Activated CD8-positive, alpha-beta memory T cell treated with anti-CD3 and anti-CD28 coated beads for 1 hour (primary cell): ENCODE measurements at places on chromosomes 1 and 21.

DNA sequence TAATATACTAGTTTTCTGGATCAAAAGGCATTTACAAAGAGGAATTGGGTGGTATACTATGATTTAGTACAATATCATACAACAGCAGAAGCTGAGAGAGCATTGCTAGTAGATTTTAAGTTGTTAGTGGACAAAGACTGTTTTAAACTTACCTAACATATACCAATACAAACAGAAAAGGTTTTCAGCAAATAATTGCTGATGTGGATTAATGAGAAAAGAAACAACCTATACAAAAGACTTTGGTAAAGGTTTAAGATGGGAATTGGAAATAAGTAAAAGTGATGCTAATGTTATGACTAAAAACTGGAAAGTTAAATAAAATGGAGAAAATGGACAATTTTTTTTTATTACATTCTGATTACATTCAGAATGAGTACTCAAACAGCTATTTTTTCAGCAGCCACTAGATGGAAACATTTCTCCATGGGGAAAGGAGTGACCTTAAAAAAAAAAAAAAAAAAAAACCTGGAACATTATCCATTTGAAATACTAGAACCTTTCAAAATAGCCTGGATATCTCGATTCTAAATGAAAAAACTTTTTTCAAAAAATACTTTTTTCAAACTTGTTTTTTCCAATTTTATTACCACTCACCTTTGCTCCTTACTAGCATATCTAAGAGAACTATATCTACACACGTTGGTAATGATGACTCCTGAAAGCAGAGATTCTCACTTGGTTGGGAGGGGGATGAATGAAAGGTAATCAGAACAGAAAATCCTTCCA is 55.4 kb downstream of the EPRS1 start:
- no peak for DNase-seq

DNA sequence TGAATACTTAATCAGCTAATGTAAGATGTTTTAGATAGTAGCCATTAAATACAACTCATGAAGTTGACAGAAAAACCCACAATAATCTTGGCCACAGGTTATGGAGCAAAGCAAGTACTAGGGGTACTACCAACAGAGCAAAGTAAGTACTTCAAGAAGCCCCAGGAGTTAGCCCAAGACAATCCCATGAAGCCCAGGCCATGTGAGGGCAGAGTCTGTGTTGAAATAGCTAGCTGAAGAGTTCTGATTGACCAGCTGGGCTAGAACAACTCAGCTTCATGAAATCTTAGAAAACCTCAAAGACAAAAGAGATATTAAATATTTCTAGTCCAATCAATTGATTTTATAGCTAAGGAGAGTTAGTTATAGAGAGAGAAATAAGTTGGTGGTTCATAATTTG is 212.9 kb upstream of the HOOK1 start:
- no peak for DNase-seq

DNA sequence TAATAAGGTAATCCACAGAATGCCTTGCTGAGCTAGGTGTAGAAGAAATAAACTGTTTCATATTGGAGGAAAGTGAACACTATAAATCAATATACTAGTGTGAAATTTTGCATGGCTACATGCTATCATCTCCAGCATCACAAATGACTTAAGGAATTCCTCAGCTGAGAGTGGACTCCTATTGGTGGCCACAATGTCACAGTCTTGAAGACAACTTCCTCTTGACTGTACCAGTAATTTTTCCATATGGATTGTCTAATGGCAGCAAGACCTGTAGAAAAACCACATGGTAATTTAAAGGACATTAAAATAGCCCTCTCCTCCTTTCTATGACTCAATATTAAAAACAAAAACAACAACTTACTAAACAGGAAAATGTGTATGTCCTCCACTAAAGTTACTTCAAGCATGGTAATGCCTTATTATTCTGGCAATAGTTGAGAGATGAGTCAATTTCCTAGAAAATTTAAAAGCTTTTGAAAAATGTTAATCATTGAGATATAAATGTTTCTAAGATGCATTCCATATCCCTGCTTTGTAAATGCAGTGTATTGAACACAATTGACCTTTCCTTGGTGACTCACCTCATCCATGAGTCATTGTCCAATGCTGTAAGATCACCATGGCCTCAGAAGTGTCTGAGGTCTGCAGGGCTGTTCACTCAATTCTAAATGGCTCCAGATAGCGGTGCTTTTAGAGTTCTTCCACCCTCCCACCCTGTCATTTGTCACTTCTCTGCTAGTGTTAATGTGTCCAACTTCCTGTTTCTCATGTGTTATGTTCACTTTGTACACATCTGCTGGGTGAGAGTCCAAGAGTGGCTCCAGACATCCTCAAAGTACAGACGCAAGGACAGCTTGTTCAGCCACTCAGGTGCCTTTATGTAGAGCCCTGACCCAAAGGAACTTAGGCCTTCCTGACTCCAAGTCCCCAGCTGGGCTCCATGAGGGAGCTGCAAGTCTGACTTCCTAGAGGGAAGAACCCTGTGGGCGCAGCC is 32.8 kb upstream of the DNASE2B start:
- no peak for DNase-seq

- DNase-seq = no peak
Observed at GRCh38 chr1:111980686-111981085, 8.8 kb downstream of the KCND3 start.

- no peak for DNase-seq
Observed at GRCh38 chr1:167100730-167101129, 6.9 kb downstream of the STYXL2 start.

GRCh38 chr1:216293683-216294082 is 129.6 kb downstream of the USH2A start:
- no peak for DNase-seq

GRCh38 chr1:164466429-164466828 is 92.6 kb upstream of the PBX1 start:
- DNase-seq = no peak
